Kidney glomerular epithelial cell (primary cell): ENCODE measurements at places on chromosomes 6 and 20.

GRCh38 chr20:31842471-31843157 lies 2.8 kb downstream of the FOXS1 start:
- DNase-seq, result peak; percentile 79

- peak; percentile 17 for DNase-seq
Observed at GRCh38 chr6:147131532-147132128, 72.6 kb upstream of the STXBP5 start.

- no peak for DNase-seq
Observed at GRCh38 chr6:108738684-108739416, 109.4 kb upstream of the ARMC2 start.

DNA sequence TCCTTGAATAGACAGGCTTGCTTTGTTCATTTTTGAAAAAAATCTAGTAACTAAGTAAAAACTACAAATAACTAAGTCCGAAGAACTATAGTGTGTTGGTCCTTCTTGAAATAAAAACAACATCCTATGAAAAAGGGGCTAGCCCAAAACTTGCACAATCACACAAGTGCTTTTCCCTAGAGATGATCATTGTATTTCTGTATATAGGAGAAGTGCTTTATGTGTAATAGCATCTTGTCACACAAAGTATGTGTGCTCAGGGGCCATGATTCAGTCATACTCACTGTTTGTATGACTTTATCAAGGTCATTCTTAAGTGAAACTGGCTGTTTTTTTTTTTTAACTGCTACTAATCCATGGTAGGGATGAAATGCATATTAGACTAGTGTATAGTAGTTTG lies 179.8 kb downstream of the DTNBP1 start:
- no peak for DNase-seq

DNA sequence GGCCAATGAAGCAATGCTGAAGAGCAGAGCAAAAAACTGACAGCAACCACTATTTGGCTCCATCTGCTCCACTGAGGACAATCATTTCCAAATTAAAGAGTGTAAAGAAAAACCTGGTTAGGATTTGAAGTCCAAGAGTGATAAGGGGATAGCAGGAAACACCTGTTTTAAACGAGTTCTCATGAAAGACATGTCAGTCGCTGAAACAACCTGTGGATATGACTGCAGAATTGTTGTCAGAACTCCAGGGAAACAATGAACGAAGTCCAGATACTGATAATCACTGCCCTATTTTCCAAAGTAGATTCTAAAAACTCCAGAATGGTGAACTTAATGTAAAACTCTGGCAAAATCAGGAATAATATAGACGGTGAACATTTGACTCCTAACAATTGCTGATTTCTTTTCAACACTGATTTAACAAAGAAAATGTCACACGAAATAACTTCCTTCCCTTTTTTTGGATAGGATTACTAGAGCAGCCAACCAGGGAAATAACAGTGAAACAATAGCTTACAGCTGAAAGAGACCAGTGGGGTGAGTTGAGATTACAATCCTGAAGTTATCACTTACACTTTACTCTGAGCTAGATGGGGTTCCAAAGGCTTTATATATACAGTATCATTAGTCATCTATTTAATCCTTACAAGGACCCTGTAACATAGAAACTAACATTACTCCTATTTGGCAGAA lies 83.7 kb downstream of the ELOVL5 start:
- DNase-seq, result no peak

DNA sequence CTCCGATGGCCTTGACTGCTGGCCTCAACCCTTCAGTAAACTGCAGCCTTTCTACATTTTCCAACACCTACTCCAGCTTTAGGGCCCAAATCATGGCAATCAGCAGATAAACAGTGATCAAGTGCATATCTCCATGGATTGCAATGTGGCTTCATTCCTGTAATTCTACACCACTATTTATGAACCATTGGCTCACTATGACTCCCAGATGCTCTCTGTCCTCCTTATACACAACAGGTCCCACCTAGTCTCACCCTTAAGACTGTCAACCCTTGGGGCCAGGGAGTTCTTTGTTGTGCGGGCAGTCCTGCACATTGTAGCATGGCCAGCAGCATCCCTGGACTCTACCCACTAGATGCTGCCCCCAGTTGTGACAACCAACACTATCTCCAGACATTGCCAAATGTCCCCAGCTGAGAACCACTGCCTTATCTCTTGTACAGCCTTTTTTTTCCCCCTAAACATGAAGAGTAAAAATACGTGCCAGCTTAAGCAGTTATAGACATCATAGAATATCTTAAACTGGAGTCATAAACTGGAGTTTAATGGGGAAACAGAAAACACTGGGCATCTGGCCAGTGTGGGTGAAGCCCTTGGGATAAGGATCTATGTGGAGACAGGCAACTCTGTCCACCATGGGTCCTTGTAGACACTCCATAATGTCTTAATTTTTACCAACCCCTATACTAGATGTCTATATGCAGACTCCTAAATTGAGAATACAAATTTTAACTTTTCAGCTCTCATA lies 21.1 kb downstream of the MRPL14 start:
- no peak for DNase-seq

DNA sequence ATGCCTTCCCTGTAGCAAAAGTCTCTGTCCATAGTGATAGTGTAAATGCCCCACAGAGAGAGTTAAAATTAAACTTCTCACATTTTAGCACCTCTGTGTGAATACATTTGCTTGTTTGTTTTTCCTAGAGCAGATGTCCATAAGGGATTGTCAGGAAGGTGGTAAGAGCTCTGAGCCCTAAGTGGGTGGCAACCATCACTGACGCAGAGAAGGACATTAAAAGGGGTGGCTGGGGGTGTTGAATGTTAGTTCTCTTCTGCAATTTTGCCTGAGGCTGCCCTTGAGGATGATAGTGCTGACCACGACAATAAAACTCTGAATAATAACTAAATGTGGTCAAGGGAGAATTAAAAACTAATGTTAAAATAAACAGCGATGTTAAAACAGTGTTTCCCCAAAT lies 174.3 kb upstream of the ID4 start:
- no peak for DNase-seq

DNA sequence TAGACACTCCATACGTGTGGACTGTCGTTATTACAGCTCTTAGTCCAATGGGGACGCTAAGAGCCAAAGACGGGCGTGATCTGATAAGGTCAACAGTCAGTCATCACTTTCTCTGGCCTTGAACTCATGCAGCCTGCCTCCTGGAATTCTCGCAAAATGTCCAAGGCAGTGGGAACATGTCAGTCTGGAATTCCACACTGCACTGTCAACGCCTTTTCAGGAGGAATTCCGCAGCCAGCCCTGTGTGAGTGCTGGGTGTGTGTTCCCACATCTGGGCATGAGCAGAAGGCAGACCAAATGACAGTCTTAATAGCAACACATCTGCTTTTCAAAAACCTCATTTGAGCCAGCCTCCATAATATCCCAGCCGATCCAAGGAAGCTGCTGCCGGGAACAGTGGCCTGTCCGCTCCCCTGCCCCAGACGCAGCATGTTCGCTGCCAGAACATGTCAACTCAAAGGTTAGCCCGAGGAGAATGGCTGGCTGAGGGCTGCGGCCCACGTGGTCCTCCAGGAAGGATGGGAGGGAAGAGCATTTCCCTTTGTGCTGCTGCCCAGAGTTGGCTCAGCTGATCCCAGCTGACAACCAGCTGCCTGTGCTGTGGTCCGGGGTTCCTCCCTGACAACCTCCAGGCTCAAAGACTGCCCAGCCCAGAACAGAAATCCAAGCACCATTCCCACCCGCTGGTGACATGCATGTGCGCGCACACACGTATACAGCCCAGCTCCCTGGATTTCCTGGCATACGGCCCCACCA lies 103.1 kb downstream of the SULF2 start:
- no peak for DNase-seq

- no peak for DNase-seq
Observed at GRCh38 chr6:147054158-147054557, 150.1 kb upstream of the STXBP5 start.

GRCh38 chr20:23225407-23226060 lies 125.1 kb upstream of the NXT1 start:
- DNase-seq, result no peak

- no peak for DNase-seq
Observed at GRCh38 chr6:217048-217659, 75.1 kb upstream of the DUSP22 start.

GRCh38 chr6:89205819-89206218 lies 11.3 kb downstream of the GABRR1 start:
- DNase-seq, result no peak

DNA sequence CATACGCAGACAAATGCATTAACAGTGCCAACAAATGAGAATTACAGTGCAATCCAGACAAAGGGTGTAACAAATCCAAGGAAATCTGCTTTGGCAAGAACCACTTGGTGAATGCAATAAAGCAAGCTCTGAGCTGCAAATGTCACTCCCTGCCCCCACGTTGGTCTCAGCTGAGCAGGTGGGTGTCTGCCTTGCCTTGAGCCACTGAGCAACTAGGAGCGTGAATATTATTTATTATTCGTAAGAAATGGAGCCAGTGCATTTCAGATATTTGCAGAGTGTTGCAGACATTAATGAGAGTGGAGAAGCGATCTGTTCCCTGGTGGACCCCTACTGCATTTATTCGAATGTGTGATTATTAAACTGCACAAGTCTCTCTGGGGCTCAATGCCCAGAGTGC lies 36.6 kb upstream of the F13A1 start:
- no peak for DNase-seq

DNA sequence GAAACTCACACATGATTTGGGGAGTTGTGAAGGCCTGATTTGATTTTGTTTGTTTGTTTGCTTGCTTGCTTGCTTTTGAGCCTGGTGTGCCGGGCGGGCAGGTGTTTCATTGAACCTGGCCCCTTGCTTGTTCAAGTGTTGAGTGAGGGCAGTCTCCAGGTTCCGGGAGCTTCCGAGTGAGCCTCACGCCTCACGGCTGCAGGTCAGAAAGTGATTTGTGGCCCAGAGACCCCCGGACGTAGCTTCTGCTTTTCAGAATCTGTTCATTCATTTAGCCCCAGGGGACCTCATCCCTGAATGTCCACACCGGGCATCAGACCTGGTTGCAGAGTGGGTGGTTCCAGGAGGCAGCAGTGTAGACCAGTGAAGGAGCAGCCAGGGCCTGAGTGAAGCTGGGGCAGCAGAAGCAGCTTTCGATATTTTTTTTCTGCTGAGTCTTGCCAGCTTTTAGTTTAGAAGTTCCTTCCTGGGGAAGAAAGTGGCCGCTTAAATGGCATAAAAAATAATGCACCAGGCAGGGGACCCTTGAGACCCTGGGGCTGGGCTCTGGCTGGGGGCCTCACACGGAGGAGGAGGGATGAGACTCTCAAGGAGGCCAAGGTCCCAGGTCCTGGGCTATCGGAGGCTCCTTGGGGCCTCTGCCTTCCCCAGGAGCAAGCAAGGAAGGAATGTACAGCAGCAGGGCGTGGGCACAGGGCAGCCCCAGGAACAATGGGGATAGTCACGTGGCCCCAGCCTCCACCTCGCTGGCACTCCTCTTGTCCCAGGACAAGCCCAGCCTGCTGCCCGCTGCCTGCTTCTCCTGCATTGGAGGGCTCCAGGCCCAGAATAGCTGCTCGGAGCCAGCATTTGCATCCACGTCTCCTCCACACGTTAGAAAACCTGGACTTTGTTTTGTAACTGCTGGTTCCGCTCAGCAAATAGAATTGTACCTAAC lies 89.2 kb upstream of the BHLHE23 start:
- DNase-seq, result no peak

- no peak for DNase-seq
Observed at GRCh38 chr20:59561614-59562277, 42.6 kb upstream of the PHACTR3 start.

DNA sequence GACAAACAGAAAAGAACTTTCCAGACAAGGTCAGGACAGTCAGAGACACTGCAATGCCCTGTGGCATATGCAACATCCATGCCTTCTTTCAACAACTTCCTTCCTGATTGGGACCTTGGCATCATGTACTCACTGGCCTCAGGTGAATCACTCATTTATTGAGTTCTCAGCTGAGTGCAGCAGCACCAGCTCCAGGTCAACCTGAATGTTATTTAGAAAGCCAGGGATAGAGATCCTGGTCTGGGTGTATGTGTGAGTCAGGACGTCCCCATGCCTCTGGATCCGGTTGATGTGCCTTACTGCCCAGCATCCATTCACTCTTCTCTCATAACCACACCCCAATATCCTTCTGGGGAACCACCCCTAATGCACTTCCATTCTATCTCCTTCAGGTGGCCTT lies 54.4 kb downstream of the SNRNP48 start:
- DNase-seq, result no peak

GRCh38 chr20:44720997-44721784 lies 6.0 kb downstream of the CCN5 start:
- peak; percentile 87 for DNase-seq

DNA sequence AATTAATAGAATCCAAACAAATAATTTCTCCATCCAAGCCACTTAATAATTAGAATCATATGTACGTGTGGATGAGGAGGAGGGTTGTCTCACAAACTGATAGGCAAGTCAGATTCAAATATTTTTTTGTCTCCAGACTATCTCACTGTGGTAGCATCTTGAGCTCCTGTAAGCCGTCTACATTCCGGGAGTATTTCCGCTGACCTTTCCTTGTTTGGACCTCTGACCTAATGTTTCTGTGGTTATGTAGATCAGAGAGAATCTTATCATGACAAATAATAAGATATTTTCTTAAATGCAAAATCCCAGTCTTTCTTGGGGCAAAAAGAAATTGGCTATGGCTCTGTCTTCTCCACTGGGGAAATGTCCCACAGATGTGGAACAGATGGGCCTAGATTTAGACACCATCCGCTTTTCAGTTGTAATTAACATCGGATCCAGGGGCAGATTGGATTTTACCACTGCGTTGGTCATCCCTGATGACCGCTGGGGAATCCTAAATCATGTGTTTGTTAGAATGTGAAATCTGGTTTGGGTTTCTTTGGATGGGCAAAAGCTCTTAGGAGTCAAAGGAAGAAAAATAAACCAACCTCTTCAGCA lies 197.1 kb upstream of the RIN2 start:
- DNase-seq, result no peak
